NAMALWA (cell line): ENCODE measurements at places on chromosomes 4 and X.

DNA sequence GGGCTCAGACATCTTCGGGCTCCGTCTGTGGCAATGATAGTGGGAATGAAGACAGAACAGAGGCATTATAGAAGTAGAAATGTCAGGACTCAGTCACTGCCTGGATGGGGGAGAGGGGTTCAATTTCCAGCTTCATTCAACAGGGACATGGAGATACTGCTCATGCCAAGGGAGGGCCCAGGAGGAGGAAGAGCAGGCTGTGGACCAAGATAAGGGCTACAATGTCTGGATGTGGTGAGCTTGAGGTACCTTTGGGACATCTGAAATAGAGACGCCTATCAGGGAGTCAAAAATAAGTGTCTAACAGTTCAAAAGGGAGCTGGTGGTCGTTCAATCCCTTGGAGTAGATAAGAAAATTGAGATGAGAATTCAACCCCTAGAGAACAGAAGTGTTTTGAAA, 34.5 kb downstream of the ELF4 start:
- no peak for DNase-seq

GRCh38 chr4:11165052-11165451, 263.6 kb downstream of the HS3ST1 start:
- no peak for DNase-seq

GRCh38 chr4:70991596-70991995, 1.9 kb upstream of the DCK start:
- no peak for DNase-seq

- DNase-seq = peak; percentile 54
Measured at GRCh38 chr4:73599182-73599581, 21.1 kb downstream of the RASSF6 start.

DNA sequence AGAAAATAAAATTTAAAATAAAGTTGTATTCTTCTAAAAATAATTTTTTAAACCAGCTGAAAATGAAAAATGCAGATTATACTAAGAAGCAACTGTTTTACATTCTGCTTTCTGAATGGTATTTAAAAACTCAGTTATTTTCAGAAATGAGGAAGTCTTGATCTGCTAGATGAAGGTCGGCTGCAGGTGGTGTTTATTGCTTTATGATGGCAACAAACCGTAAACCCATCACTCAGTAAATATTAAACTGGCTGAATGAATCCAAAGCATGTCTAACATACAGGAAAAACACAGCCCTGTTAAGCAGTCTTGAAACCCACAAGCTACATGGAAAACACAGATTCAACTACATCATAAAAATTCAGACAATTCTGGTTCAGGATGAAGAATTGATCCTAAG, 29.3 kb downstream of the DYNLT3 start:
- DNase-seq = peak; percentile 88
